ENCODE measurements at places on chromosomes 2 and 18.

GRCh38 chr2:10310309-10310888 lies 7.7 kb downstream of the HPCAL1 start:
- no peak for DNase-seq

DNA sequence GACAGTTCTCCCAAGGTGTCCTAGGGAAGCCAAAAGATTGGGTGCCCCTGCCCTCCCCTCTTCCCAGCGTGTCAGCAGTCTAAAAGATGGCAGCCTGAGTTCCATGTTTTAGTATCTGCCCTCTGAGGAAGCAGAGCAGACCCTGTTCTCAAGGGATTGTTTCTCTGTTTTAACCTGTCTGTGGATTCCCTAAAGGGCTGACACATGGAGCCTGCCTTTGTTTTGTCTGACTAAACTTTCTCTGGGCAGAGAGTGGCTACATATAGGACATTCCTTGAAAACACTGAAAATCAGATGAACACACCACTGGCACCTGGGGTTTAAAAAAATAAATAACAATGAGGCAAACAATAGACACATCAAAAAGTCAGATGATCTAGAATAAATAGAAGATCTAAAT lies 337.6 kb downstream of the KIAA1328 start:
- DNase-seq = no peak

GRCh38 chr2:134590679-134591078 lies 128.1 kb downstream of the TMEM163 start:
- DNase-seq = no peak

GRCh38 chr2:144354953-144355352 lies 165.0 kb downstream of the ZEB2 start:
- DNase-seq = no peak

DNA sequence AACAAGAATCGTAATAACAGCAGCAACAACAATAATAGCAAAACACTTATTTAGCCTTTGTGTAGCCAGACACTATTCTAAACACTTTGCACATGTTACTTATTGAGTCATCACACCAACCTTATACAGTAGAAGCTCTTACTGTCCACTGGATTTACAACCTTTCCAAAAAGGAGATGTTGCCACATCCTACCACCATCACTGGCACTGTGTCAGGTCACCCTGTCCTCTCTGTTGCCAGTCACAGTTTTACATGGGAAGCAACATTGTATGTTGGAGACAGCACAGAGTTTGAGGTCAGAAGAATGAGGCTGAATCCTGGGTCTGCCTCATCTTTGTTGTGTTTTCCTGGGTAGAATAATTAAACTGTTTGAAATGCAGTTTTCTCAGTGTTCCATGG lies 201.4 kb upstream of the EPAS1 start:
- no peak for DNase-seq
